Sciatic nerve (tissue), 2 donors: ENCODE measurements at places on chromosomes 3 and 15. TPM values are rescaled to one million over a fixed set of nuclear protein-coding genes. Genes with fewer than 3 reads are reported as not detected.

DNA sequence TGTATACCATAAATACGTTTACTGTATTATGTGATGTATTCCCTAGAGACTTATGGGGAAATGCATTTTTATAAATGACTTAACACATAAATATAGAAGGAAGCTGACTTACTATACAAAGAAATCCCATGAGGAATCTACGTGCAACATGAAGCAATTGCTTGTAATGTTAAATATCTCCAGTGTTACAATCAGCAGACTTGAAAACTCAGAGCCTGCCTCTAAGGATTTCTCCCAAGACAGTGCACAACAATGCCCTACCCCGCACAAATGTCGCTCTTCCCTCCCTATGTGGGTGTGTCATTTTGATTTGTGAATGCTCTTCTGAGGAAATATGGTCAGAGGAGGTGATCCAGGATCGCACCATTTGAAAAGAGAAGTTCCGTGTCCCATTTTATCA lies 629.0 kb downstream of the NR2F2 start:
- no peak for DNase-seq

DNA sequence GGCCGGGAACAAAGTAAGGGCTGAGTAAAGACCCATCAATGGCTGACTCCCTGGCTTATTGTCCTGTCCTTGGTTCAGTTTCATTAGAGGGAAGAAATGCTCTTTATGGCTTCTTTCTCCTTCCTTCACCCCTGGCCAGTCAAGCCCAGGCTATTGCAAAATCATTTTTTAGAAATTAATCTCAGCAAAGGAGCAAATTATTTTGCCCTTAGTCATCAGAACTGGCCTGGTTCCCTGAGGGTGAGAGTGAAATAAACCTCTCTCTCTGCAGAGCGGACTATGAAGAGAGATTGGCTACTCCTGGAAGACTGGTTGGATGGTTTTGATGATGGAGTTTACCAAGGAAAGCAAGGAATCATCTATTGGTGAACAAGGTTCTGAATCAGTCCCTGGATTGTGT lies 52.7 kb upstream of the OXTR start:
- no peak for DNase-seq

- DNase-seq: no peak
Measured at GRCh38 chr3:119401069-119401468, 62.3 kb downstream of the TMEM39A start.

- no peak for DNase-seq
Measured at GRCh38 chr3:78908236-78908635, 859.6 kb downstream of the ROBO1 start.

DNA sequence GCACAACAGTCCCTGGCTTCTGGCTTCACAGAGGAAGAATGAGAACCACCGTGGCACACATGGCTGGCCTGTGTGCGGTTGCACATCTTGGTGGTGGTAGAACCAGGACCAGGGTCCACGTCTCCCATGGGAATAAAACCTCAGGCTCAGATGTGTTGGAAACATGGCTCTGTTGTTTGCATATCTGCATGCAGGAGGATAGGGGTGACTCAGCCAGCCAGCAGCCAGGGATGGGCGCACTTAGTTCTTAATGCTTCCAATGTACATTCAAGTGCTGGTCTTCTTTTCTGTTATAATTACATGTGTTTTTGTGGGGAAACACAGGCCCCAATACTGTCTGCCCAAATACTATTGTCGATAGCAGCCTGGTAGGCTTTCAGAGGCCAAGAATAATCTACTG lies 35.8 kb upstream of the BCL2L10 start:
- no peak for DNase-seq

GRCh38 chr3:178001670-178002101 lies 534.5 kb upstream of the KCNMB2 start:
- DNase-seq: no peak

PTX3 gene
- total RNA-seq: 4.2 TPM

WDR72 gene
- total RNA-seq: not detected
